ENCODE measurements at places on chromosomes 12 and 14. TPM values are rescaled to one million over a fixed set of nuclear protein-coding genes. Genes with fewer than 3 reads are reported as not detected.

PSMB5 gene
- 246 TPM for total RNA-seq

KCNJ8 gene
- total RNA-seq = 1.4 TPM

STYK1 gene
- 1.6 TPM for total RNA-seq

ARPC3 gene
- 170 TPM for total RNA-seq

GYS2 gene
- not detected for total RNA-seq

CNTN1 gene
- total RNA-seq = 21.0 TPM

TAS2R50 gene
- 0.33 TPM for total RNA-seq

ACADS gene
- 4.9 TPM for total RNA-seq

SYCP3 gene
- total RNA-seq = 0.07 TPM

C12orf75 gene
- 37.6 TPM for total RNA-seq

GLIPR1L1 gene
- 1.7 TPM for total RNA-seq

Data from H1 (cell line).